ENCODE measurements at places on chromosomes 2 and 18.

DNA sequence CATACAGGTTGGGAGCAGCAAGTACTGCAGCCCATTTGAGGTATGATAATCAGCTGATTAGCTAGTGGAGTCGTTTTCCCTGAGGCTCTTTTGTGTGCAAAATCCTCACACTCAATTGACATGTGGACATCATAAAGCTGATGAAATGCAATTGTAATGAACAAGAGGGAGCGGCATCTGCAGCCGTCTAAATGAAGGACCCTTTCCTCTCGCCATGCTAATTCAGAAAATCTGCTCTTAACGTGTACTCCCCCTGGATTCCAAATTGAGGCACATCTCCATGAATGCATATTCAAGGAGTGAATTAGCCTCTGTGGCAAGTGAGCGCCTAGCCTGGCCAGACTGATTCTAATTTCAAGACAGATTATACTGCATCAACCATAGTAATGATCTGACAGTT is 260.9 kb upstream of the ATP5MC3 start:
- no peak for DNase-seq

DNA sequence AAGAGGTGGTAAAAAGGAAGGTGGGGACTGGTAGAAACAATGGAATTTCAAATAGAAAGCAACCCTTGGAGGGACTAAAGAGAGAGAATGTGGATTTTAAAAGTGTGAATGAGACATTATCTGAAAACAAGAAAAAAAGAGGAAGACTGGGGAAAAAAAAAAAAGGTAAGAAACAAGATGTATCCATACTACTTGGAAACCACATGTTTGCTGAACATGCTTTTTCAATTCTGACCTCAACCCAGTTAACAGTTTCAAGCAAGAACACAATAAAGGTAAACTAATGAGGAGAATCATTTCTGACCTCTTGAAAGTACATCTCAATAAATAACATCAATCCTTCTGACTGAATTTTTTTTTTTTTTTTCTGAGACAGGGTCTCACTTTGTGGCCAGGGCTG is 2.6 kb downstream of the FARSB start:
- DNase-seq, result no peak

DNA sequence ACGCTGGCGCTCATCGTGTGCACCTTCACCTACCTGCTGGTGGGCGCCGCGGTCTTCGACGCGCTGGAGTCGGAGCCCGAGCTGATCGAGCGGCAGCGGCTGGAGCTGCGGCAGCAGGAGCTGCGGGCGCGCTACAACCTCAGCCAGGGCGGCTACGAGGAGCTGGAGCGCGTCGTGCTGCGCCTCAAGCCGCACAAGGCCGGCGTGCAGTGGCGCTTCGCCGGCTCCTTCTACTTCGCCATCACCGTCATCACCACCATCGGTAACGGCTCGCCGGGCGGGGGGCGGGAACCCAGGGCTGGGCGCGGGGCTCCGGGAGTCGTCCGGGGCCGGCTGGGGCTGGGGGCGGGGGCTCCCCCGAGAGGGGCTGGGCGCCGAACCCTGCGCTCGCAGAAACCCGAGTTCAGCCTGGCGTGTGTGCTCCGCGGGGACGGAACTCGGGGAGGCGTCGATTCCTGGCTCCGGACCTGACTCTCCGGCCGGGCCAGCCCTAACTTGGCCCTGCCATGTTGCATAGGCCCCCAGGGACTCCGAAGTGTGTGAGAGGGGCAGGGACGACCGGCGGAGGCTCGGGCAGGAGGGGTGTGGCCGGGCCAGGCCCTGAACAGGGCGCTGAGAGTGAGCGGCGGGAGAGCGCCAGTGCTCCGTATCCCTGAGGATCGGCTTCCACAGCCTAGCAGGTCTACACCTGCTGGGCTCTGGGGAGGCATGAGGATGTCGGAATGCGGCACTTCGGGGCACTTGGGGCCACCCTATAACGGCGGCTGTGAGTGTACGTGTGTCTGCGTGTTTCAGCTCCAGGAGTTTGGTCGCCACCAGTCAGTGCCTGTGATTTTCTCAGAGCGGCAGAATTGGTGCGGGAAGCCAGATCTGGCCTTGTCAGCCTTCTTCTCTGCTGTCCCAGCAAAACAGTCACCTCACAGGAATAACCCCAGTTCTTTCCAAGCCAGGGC is 651 bp downstream of the KCNK3 start:
- DNase-seq, result peak; percentile 10

- no peak for DNase-seq
Observed at GRCh38 chr2:222479859-222480258, 55.5 kb downstream of the SGPP2 start.
